ENCODE measurements at places on chromosomes 11 and 22.

GRCh38 chr11:130839981-130840666 is 76.2 kb downstream of the SNX19 start:
- no peak for DNase-seq

DNA sequence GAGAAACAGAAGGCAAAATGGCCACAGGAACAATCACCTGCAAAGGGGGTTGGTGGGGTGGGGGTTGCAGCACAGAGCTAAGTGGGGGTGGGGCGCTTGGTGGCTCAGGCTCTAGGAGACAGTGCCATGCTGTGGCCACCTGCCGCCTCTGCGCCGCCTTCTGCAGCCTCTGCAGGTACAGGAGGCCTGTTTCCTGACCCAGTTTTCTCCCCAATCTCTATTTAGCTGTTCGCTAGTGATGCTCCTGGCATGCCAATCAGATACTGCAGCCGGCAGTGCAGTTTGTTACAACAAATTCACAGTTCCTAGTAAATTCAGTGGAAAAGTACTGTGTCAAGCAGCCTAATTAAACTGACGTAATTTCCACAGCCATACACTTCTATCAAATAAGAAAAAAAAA is 106.4 kb downstream of the SERGEF start:
- no peak for DNase-seq

GRCh38 chr11:73227571-73228211 is 9.6 kb downstream of the P2RY2 start:
- no peak for DNase-seq

- no peak for DNase-seq
Measured at GRCh38 chr11:20023082-20023426, 137.2 kb downstream of the DBX1 start.

DNA sequence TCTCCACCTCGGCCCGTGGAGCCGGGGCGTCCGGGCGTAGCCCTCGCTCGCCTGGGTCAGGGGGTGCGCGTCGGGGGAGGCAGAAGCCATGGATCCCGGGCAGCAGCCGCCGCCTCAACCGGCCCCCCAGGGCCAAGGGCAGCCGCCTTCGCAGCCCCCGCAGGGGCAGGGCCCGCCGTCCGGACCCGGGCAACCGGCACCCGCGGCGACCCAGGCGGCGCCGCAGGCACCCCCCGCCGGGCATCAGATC is 439 bp downstream of the YAP1 start:
- DNase-seq = no peak

DNA sequence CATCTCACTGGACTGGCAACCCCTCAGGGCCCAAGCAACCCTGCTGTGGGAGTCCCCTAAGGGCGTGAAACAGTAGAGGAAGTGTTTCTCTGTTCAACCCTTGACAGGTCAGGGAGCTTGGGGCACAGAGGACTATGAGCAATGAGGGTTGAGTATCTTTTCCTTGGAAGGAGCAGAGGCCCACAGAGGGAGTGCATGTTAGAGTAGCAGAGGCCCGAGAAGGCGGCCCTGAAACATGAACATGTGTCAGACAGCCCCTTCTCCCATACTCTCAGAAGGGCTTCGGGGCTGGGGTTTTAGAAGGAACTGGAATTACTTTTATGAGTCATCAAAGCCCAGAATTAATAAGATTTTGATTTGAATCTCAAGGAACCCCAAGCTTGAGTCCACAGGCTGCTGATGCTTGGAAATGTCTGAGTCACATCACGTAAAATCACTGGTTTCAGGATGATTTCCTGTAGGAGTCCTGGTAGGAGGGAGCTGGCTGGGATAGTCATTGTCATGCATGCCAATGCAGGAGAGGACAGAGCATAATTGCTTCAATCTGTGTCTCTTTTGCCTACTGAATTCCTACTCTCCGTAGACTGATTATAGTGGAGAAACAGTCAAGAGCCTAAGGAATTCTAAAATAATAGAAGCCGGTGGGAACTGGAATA is 22.6 kb downstream of the C11orf71 start:
- DNase-seq = no peak

- DNase-seq = no peak
Measured at GRCh38 chr22:37491106-37491505, 4.9 kb upstream of the MFNG start.

DNA sequence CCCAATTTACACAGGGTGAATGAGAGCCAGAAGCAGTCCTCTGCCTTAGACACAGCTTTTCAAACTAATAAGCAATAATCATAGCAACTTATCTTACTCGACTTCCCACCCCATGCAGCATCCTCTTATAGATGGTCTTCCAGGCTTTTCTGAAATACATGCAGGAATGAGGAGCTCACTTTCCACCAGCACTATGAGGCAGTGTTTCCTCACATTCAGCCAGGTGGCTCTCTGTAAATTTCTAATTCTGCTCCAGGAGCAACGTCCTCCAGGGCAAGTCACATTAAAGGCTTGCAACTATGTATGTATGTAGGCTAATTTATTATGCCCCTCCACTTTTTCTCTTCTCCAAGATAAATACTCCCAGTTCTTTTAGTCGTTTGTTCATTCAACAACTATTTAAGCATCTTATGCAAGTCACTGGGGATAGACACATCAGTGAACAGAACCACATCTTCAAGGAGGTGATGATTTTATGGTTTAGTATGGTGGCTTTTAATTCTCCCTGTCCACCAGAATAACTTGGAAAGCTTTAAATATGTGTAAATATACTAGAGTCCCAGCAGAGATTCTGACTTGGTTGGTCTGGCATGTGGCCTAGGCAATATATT is 59.9 kb downstream of the PAK1 start:
- DNase-seq = no peak

DNA sequence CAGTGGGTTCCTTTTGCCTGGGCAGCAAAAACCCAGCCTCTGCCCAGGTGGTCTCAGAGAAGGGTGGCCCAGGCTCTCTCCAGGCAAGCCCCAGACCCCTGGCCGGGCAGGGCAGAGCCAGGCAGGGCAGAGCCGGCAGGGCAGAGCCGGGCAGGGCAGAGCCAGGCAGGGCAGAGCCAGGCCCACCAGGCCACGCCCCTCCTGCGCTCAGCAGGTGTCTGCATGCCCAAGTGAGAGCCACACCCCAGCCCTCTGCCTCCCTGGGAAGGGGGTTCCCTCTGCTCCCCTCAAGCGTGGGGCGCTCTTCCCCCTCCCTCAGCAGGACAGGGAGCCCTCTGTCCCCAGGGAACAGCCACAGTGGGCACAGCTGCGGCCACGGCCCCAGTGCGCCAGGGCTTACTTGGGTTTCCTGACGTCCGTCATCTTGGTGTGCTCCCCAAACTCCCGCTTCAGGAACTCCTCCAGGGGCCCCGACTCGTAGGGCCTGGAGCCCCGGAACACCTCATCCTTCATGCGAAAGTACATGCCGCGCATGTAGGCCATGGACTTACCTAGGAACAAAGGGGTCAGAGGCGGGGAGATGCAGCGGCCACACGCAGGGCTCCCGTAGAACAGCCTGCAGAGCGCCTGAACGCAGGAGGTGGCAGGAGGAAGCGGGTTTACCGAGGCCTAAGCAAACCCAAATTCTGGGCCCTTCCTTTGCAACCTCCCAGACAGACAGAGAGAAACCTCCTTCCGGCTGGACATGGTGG is 10.1 kb upstream of the BAIAP2L2 start:
- DNase-seq = no peak

GRCh38 chr11:117574551-117574950 is 222.5 kb downstream of the DSCAML1 start:
- DNase-seq = no peak

GRCh38 chr11:68727783-68728182 is 23.5 kb downstream of the TESMIN start:
- DNase-seq = no peak

DNA sequence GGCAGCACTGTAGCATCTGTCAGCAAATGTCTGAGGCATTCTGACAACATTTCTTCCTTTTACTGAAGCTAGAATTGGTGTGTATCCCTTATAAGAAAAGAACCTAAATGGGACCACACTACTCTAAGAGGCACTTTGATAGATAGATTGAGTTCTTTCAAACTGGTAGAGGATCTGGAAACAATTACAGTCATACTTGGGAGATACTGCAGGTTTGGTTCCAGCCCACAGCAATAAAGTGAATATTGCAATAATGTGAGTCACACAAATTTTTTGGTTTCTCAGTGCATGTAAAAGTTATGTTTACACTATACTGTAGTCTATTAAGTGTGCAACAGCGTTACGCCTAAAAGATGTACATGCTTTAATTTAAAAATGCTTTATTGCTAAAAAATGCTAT is 96.9 kb downstream of the SBF2 start:
- DNase-seq = no peak

GRCh38 chr11:11454671-11455223 is 101.7 kb upstream of the CSNK2A3 start:
- DNase-seq = no peak

GRCh38 chr22:49977578-49977977 is 17.0 kb downstream of the PIM3 start:
- no peak for DNase-seq

GRCh38 chr11:128643661-128644317 is 50.1 kb upstream of the FLI1 start:
- no peak for DNase-seq

- DNase-seq = no peak
Measured at GRCh38 chr11:122044086-122044485, 71.9 kb downstream of the BLID start.

DNA sequence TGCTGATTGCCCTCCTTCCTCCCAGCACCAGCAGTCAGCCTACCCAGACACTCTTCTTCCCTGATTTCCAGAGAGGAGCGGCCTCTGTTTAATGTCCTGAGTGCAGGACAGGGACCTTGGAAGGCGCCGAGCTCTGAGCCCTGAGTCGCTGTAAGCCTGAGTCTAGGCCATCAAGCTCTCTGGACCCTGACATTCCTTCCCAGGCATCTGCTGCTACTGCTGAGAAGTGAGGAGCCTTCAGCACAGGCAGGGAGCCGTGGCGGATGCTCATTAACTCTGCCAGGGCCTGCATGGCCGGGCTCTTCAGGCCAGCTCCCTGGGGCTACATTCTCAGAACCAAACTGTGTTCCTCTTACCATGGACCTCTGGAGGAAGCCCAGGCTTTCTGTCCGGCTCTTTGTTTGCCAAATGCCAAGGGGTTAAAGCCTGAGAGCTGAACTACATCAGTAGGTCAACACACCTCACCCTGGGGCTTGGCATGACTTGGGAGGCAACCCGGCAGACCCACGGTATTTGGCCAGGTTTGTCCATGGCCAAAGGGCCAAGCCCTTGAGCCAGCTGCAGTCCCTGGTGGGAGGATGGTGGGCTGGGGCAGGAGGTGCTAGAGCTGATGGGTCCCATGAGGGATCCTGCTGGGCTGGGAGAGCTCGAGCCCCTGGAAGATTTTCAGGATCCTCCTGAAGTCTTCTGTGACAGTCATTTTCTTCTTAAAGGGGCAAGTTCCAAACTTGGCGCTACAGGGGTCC is 721.4 kb downstream of the BRD1 start:
- DNase-seq = no peak

GRCh38 chr22:16603448-16603768 is 10.8 kb upstream of the CCT8L2 start:
- no peak for DNase-seq

- no peak for DNase-seq
Measured at GRCh38 chr22:17785185-17786184, 11.2 kb upstream of the BID start.

DNA sequence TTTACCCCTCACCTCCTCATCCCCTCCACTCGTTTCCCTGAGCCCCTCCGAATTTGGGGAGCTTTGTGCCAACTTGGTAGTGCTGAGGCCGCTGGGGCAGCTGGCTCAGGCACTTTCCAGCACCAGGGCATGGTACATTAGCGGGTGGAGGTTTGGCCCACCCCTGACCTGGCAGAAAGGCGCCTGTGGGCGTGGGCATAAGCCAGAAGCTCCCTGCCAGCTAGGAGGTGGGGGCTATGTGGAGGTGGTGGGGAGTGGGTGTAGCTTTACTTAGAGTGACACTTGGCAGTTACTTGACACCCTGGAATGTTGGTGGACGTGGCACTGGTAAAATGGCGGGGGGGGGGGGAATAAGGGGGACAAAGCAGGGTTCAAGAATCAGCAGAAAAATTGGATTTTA is 10.3 kb upstream of the IGF2 start:
- DNase-seq = no peak

DNA sequence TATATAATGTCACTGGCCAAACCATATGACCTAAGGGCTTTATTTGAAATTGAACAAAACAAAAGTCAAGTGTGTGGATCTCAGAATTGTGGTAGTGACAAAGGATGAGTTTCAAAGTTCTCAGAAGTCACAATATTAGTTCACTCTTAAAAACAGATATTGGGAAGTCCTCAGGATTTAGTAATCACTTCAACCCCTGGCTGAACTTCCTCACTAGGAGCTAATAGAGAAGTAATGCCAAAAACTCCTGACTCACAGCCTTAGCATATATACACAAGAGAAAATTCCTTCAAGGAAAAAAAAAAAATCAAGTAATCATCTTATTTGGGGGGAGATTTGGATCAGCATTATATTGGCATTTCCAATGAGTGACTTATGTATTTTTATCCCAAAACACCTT is 75.6 kb upstream of the APOA1 start:
- no peak for DNase-seq

DNA sequence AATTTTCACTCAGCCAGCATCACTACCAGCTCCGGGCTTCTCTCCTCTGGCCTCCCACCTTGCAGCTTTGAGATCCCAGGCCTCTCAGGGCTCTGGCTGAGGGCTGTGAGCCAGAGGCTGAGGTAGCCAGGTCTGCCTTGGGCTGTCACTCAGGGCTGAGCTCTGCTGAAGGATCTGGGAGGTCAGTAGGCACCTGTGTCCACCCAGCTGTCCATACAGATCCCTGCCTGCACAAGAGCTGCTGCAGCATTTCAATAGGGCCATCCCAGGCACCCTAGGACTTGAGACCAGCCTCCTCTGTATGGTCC is 12.6 kb downstream of the KCNQ1OT1 start:
- no peak for DNase-seq

DNA sequence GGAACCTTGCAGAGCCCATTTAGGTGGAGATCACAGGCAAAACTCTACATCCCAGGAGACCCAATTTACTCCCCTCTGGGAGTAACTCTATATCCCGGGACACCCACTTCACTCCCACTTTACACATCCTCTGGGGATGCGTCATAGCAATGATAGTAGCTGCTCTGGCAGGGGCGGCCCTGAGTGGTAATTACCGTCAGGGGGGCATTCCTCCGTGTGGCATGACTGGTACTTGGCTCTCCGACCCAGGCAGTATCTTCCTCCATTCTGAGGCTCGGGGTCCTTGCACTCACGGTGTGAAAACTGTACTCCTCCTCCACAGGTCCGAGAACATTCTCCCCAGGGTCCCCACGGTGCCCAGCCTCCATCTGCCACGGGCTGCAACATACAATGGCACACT is 17.2 kb downstream of the ADAMTS8 start:
- DNase-seq = no peak

GRCh38 chr11:69001243-69002081 is 11.6 kb downstream of the MRGPRF start:
- no peak for DNase-seq

GRCh38 chr22:45088576-45088975 is 75.1 kb upstream of the NUP50 start:
- DNase-seq = no peak

All from NCI-H446 (cell line).